Liver (tissue), 10 donors: ENCODE measurements at places on chromosomes 6 and 20.

- peak; percentile 55 for DNase-seq
Measured at GRCh38 chr6:17156112-17156921, 54.5 kb downstream of the STMND1 start.

DNA sequence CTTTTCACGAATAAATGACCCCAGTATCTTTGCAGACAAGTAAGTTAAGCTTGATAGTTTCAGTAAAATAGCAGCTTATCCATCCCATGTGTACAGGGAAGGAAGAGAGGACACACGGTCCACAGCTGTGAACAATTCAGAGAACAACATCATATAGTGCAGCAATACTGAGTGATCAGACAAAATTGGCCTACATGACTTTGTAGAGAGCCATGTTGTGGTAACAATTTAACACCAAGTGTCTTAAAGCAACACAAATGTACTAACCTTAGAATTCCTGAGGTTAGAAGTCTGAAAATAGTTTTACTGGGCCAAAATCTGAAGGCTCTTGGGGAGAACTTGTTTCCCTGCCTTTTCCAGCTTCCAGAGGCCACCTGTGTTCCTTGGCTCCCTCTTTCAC is 12.5 kb downstream of the FAM184A start:
- DNase-seq = no peak

- no peak for DNase-seq
Measured at GRCh38 chr6:138882369-138883017, 86.6 kb downstream of the ECT2L start.

GRCh38 chr6:150622941-150623874 is 23.5 kb downstream of the PLEKHG1 start:
- DNase-seq = no peak

DNA sequence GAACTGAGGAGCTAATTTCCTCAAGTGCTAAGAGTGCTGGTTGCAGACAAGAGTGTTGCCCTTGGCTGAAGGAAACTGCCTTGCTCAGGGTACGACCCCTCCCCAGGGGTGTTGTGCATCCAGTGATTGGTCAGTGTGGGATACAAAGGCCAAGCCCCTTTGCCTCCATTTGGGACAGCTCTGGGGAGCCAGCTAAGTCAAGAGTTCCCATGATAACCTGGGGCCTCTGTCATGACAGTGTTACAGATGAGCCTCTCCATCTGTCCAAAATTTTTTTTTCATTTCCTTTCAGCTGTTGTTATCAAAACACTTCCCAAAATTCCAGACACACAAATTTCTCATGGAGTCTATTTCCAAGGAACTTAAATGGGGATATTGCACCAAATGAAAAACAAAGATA is 93.3 kb downstream of the HS3ST5 start:
- no peak for DNase-seq

DNA sequence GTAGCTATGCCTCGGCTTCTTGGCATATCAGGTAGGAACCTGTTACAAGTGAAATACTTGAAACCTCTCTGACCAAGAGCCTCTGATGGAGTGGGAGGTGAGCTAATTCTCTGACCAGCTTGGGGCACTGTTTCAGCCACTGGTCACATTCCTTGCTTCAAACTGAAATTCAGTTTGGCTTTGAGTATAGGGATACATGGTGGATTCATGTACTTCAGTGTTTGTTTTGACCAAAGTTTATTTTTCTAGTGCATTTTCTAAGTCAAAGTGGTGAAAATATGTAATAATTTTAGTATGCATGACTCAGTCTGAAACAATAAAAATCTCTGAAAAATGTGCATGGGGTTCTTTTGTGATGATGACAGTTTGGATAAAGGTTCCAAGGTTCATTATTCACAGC is 18.6 kb downstream of the TTPAL start:
- DNase-seq = no peak

GRCh38 chr6:107822176-107823046 is 1.7 kb downstream of the SCML4 start:
- no peak for DNase-seq

- DNase-seq = no peak
Measured at GRCh38 chr6:43914272-43915147, 144.5 kb downstream of the VEGFA start.

- DNase-seq = no peak
Measured at GRCh38 chr20:47774131-47774777, 11.0 kb downstream of the SULF2 start.

DNA sequence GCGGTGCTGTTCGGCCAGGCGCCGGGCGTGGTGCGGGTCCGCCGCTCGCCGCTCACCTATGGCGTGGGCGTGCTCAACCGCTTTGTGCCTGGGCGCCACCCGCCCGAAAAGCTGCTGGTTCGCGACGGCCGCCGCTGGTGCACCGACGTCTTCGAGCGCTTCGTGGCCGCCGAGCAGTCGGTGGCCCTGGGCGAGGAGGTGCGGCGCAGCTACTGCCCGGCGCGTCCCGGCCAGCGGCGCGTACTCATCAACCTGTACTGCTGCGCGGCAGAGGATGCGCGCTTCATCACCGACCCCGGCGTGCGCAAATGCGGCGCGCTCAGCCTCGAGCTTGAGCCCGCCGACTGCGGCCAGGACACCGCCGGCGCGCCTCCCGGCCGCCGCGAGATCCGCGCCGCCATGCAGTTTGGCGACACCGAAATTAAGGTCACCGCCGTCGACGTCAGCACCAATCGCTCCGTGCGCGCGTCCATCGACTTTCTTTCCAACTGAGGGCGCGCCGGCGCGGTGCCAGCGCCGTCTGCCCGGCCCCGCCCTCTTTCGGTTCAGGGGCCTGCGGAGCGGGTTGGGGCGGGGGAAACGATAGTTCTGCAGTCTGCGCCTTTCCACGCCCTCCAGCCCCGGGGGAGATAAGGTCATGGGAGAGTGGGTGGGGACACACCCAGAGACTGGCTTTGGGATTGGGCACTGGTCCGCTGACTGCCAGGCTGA is 15.7 kb downstream of the ADISSP start:
- peak; percentile 76 for DNase-seq

GRCh38 chr20:1685304-1686052 is 27.9 kb upstream of the SIRPG start:
- no peak for DNase-seq

- no peak for DNase-seq
Measured at GRCh38 chr6:170174771-170175643, 115.9 kb downstream of the DLL1 start.

DNA sequence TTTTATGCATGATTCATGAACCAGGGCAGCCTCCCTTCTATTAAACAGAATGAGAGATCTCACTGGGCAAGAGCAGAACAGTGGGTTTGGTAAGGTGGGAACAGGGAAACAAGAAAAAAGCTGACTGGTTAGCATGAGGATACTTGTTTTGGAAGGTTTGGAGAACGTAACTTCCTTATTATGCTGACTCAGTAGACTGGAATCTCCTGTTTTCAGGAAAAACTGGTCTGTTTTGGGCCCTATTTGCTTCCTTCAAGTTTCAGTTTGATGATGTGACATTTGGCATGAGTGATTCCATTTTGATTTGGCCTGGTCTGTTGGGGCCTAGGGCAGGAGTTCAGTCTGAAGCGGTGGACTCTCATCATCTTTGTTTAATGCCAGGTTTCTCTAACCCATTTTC is 172.0 kb downstream of the MYLK4 start:
- DNase-seq = no peak

GRCh38 chr6:2643935-2644539 is 106.7 kb downstream of the MYLK4 start:
- no peak for DNase-seq

DNA sequence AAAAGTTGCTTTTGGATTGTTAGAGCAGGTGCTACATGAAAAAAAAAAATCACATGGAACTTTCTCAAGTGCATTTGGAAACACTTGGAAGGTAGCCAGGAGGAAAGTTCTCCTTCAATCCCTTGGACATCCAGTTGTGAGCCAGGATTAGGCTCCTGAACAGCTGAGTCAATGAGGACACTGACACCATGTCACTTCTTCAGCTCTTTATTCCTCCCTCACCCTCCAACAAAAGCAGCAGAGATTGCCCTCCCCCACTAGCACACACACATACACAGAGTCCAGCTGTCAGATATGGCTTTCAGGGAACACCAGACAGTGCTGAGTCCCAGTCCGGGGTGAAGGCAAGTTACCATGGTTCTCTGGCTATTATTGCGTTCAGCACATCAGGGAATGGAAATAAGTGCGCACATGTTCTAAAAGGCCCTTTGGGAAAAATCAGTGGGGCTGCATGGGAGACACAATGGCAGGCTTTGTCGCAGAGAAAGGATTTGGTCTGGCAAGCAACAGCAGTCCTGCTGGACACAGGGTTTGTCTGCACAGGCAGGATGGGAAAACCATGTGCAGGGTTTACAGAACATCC is 124.7 kb upstream of the MARCKS start:
- no peak for DNase-seq

DNA sequence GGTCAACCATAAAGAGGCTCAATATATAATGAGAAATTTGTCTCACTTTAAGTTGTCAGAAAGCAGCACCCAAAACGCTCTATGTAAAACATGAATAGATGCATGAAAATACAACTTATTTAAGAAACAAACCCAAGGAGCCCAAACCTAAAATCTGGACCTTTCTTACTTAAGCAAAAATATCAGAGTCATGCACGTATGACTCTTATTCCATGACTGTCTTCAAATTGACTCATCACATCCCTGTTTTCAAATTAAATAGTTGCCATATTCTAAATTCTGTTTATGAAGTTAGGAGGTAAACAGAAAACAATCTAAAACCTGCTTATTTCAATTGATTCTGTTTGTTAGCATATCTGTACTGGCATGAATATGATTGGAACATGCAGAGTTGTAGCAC is 42.1 kb downstream of the ANKRD6 start:
- DNase-seq = no peak

GRCh38 chr6:169935348-169935718 is 183.9 kb downstream of the ERMARD start:
- no peak for DNase-seq

GRCh38 chr6:160396292-160396691 is 48.1 kb downstream of the SLC22A3 start:
- DNase-seq = no peak
